ENCODE measurements at places on chromosomes 13 and 19.

DNA sequence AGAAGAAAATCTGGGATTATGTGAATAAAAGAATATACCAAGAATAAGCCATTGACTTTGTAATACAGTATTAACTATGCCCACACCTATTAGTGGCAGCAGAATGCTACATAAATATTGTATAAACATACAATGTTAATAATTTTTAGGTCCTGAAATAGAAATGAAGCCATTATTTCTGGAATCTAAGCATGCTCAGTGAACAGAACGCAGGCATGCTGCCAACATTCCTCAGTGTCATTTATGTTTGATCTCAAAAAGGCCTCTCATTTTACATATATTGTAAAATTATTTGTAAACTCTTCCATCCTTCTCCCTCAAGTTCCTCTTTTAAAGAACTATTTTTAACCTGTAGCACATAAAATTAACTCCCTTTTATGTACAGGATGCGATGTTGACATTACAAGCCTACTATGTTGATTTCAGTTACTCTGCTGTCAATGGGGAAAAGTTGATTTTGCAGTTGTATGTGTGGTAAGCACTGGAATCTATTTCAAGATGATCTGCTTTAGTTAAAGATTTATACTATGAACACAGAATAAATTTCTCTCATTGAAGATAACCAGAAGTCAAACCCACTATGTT is 118.8 kb downstream of the VWA8 start:
- ATAC-seq: no peak

- no peak for ATAC-seq
Measured at GRCh38 chr13:33785384-33785783, 32.6 kb upstream of the RFC3 start.

DNA sequence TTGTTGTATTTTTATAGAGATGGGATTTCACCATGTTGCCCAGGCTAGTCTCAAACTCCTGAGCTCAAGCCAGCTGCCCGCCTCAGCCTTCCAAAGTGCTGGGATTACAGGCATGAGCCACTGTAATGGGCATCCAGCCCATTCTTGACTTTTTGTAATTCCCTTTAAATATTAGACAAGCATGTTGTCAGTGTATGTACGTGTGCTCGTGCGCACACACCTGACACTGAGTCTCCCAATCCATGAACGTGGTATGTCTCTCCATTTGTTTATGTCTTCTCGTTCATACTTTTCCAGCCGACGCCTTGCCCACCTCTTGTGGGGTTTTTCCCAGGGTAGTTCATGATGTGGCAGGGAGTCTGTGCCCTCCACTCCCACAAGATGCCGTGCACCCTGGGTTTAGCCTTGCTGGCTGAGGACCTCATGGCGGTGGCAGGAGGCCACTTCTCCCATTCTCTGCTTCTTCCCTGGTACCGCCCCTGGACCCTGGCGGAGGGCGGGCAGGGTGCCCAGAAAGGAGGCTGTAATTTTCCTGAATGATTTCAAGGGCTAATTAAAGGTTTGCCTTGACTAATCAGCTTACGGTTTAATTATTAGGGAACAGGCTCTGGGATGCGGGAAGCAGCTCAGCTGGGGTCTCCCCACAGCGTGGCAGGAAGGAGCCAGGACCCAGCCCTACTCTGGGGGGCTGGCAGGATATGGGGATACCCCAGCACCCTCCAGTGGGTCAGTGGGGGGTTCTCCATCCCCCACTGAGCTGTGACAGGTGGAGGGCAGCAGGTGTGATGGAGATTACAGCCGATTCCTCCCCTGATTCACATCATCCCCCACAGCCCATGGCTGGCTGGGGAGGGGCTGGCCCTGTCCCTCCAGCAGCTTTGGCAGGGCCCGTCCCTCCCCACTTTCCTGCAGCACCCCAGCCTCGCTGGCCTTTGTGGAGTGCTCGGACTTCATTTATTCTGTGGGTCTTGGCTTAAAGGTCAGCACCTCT is 12.9 kb downstream of the PAK4 start:
- ATAC-seq: no peak

- ATAC-seq: no peak
Measured at GRCh38 chr19:50327461-50328223, 1.5 kb downstream of the KCNC3 start.

- no peak for ATAC-seq
Measured at GRCh38 chr13:27065582-27065981, 106.0 kb downstream of the USP12 start.

GRCh38 chr13:34019870-34020269 is 201.9 kb downstream of the RFC3 start:
- ATAC-seq: no peak

DNA sequence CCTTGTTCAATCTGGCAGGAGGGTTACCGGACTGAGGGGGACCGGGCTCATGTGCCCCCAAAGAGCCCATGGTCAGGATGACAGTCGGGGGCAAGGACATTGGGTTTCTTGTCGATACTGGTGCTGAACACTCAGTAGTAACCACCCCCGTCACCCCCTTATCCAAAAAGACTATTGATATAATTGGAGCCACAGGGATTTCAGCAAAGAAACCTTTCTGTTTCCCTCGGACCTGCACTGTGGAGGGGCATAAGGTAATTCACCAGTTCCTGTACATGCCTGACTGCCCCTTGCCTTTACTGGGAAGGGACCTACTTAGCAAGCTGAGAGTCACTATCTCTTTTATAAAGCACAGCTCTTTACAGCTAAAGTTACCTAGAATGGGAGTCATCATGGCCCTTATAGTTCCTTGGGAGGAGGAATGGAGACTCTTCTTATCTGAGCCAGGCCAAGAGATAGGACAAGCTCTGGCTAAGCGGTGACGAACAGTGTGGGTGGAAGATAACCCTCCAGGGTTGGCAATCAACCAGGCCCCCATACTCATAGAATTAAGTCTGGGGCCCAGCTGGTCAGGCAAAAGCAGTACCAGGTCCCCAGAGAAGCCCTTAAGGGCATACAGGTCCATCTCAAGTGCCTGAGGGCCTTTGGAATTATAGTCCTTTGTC is 603.7 kb downstream of the UQCRFS1 start:
- no peak for ATAC-seq

DNA sequence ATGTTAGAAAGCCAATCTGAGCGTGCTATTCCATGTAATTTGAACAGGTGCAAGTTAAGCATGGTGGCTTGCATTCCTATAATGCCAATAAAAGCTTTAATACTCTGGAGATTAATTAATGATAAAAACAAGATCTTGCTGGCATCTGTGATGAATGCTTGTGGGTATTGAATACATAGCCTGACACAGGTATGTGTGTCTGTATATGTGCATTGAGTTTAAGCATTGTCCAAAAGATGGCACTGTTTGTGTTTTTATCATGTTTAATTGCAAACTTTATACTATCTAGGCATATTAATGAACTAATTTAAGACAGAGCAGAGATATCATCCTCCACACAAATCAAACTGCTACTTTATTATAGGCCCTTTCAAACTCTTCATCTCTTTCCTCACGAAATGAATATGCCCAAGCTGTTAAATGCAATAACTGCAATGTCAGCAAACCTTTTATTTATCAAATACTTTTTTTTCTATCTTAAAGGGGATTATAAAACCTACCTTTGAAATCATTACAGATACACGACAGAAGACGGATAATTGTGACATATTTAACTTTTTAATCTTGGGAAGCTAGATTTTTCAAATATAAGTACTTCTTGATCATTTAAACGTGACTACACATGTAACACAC is 86.5 kb downstream of the TNFSF11 start:
- no peak for ATAC-seq

DNA sequence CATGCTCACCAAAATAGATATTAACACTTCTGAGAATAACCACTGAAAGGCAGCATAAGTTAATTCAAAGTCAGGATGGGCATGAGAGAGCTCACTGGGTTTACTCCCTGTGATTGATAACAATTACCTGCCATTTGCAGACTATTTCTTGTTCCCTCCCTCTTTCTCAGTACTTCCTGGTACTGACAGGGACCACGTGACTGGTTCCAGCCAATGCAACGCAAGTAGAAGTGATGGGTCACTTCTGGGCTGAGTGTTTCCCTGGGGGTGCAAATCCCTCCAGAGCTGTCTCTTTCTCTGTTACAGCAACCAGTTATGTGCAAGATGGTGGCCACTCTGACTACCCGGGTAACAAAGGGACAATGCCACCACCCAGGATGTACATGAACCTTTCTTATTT is 118.8 kb downstream of the EFNB2 start:
- ATAC-seq: no peak

GRCh38 chr13:99085139-99085807 is 107.4 kb upstream of the DOCK9 start:
- no peak for ATAC-seq

DNA sequence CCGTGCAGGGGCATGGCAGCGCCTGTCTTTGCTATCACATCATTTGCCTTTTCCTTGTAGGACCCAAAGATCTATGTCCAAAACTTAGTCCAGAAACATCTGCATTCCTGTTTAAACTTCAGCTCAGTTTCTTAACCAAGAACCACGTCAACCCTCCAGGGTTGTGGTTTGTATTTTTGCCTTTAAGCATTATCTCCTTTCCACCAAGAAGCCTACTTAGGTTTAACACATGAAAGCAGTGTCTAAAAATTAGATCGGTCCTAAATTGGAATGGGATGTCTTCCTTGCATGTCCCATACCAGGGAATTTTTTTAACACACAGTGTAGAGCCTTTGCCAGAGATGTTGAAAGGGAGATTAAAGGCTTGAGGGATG is 38.8 kb downstream of the DHRS12 start:
- no peak for ATAC-seq

GRCh38 chr13:21576426-21576825 is 27.5 kb downstream of the MICU2 start:
- no peak for ATAC-seq

- no peak for ATAC-seq
Measured at GRCh38 chr19:18131841-18132596, 20.9 kb upstream of the PIK3R2 start.

- ATAC-seq: no peak
Measured at GRCh38 chr13:110363010-110363409, 55.9 kb downstream of the COL4A2 start.

DNA sequence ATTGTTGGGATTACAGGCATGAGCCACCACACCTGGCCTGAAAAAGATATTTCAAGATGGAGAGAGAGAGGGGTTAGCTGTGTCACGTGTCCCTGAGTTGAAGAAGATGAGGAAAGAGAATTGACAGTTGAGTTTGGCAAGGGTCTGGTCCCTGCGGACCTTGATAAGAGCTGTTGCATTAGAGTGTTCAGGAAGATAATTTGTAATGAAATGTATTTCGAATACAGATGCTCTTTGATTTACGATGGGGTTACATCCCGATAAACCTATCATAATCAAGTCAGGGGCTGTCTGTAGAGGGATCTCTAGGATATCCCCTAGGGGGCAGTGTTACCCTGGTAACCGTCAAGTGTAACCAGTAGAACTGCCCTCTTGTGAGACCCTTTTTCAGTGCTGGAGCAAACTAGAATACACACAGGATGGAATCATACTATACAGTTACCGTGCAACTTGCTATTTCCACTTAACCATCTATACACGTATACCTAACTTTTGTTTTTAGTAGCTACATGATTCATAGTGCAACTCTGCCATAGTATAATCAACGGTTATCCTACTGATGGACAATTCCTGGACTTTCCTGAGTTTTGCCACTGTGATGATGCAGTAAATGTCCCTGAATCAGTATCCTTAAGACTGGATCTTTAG is 1.5 kb upstream of the ELOF1 start:
- peak; percentile 57 for ATAC-seq

- no peak for ATAC-seq
Measured at GRCh38 chr19:7170983-7171382, 101.5 kb downstream of the ZNF557 start.

DNA sequence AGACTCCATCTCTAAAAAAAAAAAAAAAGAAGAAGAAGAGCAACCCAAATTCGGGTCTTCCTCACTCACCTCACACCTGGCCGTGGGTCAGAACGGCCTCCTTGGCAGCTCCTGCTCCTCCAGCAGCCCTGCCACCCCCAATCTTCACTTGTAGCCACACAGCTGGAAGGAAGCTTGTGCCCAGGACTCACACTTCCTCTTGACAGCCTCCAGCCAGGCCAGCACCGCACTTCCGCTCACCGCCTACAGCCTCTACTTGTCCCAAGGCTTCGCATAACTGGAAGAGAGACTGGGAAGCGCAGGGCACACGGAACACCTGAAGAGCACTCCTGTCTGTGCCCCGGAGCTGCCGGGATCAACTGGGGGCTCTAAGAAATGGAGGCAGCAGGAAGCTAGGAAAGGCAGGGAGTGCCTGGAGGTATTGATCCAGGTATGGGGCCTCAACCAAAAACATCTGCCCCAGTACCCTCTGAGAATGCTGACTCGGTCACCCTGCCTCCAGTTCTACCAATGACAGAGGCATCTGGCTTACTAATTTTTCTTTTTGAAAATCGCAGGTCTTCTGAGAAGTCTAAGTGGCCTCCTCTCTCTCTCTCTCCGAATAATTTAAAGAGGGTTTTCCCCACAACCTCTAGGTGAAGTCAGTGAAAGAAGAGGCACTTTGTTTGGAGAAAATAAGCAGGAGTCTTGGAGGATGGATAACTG is 31.1 kb upstream of the ATP12A start:
- peak; percentile 81 for ATAC-seq

DNA sequence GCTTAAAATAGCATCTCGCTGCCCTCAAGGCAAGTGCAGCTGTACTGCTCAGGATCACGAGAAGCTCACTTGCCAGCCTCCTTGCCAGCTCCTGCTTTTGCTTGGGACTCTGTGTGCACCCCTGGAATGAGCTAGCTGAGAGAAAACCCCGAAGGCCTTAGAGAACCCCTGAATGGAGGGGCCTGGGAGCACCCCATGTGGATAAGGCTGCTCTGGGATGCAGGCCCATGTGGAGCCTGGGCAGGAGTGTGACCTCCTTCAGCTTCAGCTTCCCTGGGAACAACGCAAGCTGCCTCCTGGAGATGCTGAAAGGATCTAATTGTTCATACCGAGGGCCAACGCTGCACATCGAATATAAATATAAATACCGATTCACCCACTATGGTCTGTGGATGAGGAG is 109.2 kb downstream of the HSPH1 start:
- no peak for ATAC-seq

- ATAC-seq: no peak
Measured at GRCh38 chr19:47820410-47820809, 1.3 kb upstream of the CRX start.

- ATAC-seq: no peak
Measured at GRCh38 chr19:39518458-39518857, 3.5 kb downstream of the SELENOV start.

- no peak for ATAC-seq
Measured at GRCh38 chr19:3783660-3784584, 2.3 kb downstream of the MATK start.

DNA sequence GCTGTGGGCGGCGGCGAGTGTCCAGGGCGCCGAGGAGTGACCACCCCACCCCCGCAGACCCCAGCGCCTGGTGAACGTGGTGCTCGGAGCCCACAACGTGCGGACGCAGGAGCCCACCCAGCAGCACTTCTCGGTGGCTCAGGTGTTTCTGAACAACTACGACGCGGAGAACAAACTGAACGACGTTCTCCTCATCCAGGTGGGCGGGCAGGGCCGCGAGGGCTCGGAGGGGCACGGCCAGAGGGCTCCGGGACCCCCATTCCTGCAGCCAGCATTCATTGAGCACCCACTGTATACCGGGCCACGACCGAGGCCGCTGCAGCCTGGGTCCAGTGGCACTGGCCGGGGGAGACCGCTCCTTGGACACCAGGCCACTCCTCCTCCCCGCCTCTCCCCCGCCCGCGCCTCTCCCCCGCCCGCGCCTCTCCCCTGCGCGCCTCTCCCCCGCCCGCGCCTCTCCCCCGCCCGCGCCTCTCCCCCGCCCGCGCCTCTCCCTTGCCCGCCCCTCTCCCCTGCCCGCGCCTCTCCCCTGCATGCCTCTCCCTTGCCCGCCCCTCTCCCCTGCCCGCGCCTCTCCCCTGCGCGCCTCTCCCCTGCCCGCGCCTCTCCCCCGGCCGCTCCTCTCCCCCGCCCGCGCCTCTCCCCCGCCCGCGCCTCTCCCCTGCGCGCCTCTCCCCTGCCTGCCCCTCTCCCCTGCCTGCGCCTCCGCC is 3.2 kb downstream of the PRTN3 start:
- no peak for ATAC-seq

Measured in activated CD4-positive, CD25-positive, alpha-beta regulatory T cell treated with anti-CD3 and anti-CD28 coated beads, Interleukin-2, amount 50 U/mL, for 24 hours (primary cell).